Stimulated activated CD4-positive, alpha-beta T cell treated with anti-CD3 and anti-CD28 coated beads, Interleukin-4, amount 100 ng/mL, for 48 hours (primary cell): ENCODE measurements at places on chromosomes 2 and 18.

DNA sequence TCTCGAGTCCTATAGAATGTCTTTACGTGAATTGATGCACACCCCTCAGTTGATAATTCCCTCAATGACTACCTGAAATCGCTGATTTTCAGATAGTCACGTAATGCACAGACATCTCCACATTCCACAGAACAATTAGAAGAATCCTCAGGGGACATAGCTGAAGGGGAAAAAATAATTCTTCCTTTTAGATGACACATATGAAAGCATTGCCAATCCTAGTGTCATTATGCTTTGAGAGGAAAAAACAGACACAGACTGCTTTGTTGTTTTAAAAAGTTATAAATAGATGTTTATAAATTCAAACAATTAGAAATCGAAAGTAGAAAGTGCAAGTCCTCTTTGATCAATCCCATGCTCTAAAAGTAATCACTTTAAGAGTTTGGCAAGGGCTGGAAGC, 100.6 kb upstream of the FN1 start:
- no peak for DNase-seq

DNA sequence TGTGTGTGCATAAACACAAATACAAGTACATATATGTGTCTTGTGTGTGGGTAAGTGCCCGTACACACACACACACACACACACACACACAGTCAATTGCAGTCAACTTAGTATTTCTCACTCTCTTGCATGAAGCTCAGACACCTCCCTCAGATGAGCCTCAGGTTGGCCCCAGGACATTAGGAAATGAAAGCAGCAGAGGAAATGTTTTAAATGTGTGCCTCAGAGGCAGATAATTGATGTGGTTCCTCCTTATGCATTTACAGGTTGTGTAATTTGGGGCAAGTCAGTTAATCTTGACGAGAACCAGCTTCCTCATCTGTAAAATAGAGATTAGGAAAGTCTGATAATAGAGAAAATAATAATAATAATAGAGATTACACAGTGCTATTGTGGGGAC, 814.0 kb upstream of the ID2 start:
- DNase-seq = no peak

DNA sequence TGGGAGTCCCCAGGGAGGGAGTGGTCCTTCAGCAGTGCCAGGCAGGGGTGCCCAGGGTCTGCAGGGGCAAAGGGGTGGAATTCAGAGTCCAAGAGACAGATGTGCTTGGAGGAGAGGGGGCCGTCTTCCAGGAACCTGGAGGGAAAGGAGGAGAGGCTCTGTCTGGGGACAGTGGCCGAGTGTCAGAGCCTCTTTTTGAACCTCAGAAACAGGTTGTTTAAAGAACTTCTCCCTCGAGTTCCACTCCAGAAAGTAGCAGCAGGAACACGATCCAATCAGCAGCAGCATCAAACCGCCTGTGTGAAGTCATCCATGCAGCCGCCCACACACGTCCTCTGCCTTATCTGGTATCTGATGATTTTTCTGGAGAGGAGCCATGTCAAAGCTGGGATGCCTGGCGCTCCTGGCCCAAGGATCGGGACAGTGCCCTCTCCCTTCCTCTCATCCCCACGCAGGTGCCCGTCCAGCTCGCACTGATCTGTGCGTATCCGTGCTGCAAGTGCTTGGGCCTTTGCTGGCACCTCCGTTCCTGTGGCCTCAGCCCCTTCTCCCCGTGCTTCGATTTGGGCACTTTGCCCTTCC, 205.1 kb downstream of the NDUFA10 start:
- DNase-seq = no peak

- no peak for DNase-seq
Measured at GRCh38 chr2:141490886-141491285, 639.9 kb downstream of the LRP1B start.

DNA sequence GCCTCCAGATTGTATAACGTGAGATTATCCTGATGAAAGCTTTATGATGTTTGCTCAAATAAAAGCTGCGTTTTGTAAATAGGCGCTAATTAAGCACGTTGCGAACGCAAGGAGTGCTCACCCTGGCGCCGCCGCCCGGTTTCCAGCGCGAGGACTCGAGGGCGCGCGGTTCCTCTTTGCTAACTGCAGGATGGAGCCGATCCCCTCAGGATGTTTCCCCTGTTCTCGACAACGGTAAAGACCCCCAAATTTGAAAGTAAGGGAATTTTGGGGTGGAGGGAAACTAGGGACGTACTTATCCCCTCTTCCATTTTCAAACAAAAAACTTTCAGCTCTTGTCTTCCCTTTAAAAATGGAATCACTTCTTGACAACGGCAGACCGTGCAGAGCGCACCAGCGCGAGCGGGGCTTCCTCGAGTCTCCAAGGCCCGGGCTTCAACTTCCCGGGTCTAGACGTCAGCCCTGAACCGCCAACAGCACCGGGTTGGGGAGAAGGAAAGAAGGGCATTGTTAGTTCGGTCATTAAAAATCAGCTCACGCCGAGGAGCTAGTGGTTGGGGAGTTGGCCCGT, 1.1 kb upstream of the GBX2 start:
- no peak for DNase-seq
